Stimulated activated CD8-positive, alpha-beta memory T cell treated with anti-CD3 and anti-CD28 coated beads, Interleukin-4, amount 100 ng/mL, for 1 hour (primary cell): ENCODE measurements at places on chromosomes 4 and X.

- DNase-seq, result no peak
Observed at GRCh38 chrX:33968611-33969010, 163.5 kb downstream of the FAM47A start.

DNA sequence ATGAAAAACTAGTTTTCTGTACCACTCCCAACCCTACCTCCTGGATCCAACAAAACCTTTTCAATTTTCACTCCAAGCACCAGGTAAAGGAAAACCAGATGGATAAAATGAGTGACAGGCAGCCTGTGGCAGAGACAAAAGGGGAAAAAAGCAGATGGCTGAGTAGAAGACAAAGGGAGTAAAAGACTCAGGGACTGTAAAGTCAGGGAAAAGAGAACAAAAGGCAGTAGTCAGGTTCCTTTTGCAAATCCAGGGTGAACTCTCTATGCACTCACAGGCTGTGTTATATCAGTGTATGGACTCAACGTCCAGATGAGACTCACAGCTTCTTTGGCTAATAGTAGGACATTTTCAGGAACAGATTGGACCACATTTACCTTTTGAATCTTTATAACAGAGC is 54.2 kb downstream of the QRFPR start:
- DNase-seq, result no peak

DNA sequence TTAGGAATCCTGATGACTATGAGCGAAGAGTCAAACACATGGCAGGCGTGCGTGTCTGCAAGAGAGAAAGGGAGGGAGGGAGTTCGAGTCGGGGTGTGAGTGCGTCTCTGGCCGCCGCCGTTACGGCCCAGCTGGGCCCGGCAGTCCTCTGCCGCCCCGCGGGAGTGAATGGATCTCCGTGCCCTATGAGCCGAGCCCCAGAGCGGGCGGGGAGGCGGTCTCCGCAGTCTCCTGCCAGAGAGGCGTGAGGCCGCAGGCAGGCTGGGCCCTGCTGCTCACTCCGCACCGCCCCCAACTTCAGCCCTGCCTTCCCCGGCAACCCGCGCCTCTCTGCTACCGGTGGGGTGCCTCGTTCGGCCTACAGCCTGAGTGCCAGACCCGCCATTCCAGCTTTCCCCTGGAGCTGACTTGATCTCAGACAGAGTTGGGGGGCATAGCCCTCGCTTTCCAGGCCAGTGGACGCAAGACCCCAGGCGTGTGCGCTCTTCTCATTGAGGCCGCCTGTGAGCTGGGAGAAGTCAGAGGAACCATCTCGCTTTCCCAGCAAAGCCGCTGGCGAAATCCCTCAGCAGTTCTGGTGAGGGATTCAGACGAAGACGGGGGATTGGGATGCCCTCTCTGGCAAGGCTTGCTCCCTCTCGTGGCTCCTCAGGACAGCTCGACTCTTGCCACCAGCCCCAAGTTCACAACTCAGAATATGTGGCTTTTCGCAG is 1.4 kb downstream of the SLC16A2 start:
- DNase-seq, result no peak

DNA sequence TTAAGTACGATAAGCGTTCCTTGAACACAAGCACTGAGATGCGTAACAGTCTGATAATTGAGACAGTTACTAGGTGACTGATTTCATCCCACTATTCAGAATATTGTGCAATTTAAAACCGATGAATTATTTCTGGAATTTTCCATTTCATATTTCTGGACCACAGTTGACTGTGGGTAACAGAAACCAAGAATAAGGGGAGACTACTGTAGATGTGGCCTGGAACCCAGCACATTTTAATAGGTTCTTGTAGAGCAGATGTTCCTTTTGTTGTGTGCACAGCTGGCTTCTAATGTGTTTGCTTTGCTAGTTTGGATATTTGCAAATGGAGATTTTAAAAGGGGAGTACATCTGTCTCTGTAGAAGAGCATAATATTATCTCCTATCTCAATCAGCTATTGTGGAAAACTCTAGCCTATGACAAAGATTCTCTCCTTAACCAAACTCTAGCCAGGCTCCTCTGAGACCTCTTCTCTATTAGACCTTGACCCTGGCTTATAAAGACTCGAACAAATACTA is 16.4 kb downstream of the NAAA start:
- DNase-seq, result no peak

GRCh38 chr4:113840861-113841260 is 79.3 kb upstream of the CAMK2D start:
- no peak for DNase-seq

GRCh38 chrX:109643687-109644086 is 18.7 kb upstream of the KCNE5 start:
- no peak for DNase-seq

DNA sequence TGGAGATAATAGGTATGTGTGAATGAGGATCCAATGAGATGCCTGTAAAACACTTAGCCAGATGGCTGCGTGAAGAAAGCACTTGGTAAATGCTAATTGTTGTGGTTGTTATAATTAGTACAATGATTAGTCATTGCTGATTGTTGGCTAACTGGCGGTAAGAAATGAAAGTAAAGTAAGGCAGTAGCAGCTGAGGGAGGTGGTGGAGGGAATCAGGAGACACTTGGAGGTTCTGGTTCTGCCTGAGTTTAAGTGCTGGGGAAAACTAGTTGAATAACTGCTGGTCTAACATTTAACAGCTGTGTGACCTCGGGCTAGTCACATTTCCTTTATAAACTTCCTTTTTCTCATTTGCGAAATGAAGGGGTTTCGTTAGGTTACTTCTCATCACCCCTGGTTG is 30.9 kb downstream of the CD38 start:
- DNase-seq, result no peak

GRCh38 chr4:184273166-184274147 is 55.8 kb upstream of the ENPP6 start:
- no peak for DNase-seq

- no peak for DNase-seq
Observed at GRCh38 chr4:167724941-167725340, 367.4 kb upstream of the ANXA10 start.

DNA sequence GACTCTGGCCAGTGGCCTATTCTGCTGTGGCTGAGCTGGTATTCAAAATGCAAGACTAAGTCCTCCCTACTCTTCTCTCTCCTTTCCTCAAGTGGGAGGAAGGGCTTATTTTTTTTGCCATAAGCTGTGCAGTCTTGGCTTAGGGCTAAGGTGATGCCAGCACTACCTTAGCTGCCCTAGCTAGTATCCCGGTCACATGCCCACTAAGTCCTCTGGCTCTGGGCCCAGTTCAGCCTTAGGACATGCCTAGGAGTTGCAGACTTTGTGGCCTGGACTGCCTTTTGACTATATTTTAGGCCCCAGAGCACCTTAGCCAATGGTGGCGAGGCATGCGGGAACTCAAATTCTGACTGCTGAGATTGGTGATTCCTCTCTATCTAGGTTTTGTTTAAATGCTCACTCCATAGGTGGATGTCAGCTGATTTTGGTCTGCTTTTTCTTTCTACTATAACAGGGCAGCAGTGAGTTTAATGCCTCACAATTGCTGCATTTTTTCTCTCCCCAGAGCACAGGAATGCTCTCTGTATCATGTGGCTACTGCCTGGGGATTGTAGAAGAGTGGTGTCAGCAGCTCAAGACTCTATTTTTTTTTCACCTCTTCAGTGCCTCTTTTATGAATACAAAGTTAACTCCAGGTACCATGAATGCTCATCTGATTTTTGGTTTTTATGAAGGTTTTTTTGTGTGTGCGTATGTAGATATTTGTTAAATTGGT is 472.9 kb upstream of the GRID2 start:
- DNase-seq, result no peak

GRCh38 chrX:103631145-103631544 is 2.4 kb downstream of the TCEAL1 start:
- DNase-seq, result no peak
